Aorta (tissue), 5 donors: ENCODE measurements at places on chromosomes 6 and 20. TPM values are rescaled to one million over a fixed set of nuclear protein-coding genes. Genes with fewer than 3 reads are reported as not detected.
A peak's percentile ranks its signal among the peaks of the same experiment; 100 is the strongest.

SGK2 gene
- 2.7 TPM for total RNA-seq

OR12D1 gene
- not detected for total RNA-seq

SLC32A1 gene
- total RNA-seq, result not detected

FAM209B gene
- not detected for total RNA-seq

PTCRA gene
- total RNA-seq, result not detected

TFAP2A gene
- 0.23 TPM for total RNA-seq

SERINC3 gene
- total RNA-seq, result 134 TPM

DAAM2 gene
- total RNA-seq, result 62.1 TPM

C6orf141 gene
- 9.6 TPM for total RNA-seq

GOPC gene
- total RNA-seq, result 28.4 TPM

GRCh38 chr6:73364121-73364520 lies 1.7 kb downstream of the KHDC3L start:
- no peak for DNase-seq

GRCh38 chr6:19833947-19834346 lies 3.2 kb upstream of the ID4 start:
- DNase-seq, result no peak

GRCh38 chr6:56434606-56435005 lies 187.2 kb upstream of the COL21A1 start:
- no peak for DNase-seq

GRCh38 chr6:53301801-53302537 lies 46.8 kb downstream of the ELOVL5 start:
- DNase-seq, result no peak

- no peak for DNase-seq
Measured at GRCh38 chr20:51121272-51121671, 98.4 kb upstream of the KCNG1 start.

- no peak for DNase-seq
Measured at GRCh38 chr6:113050010-113050858, 703.1 kb downstream of the RFPL4B start.

GRCh38 chr6:170243791-170244291 lies 47.0 kb downstream of the DLL1 start:
- DNase-seq, result peak; percentile 51

GRCh38 chr20:33835615-33836172 lies 24.5 kb downstream of the CHMP4B start:
- no peak for DNase-seq

DNA sequence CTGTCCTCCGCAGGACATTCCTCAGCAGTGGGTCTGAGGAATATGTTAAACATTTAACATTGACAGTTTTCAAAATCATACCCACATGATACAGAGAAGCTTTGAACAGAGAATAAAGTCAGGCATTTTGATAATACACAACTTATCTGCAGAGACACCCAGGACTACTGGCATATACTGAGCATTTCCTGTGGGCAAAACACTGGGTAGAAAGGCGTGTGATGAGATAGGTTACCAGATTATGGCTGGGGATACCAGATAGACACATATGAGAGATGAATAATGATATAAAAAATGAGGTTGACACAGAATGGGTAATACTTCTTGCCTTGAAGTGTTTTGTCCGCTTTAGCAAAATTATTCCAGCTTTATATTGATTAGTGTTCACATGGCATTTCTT lies 31.4 kb upstream of the TRIM26 start:
- DNase-seq, result no peak

GRCh38 chr20:62132421-62132820 lies 10.1 kb downstream of the LSM14B start:
- DNase-seq, result no peak
